ENCODE measurements at places on chromosomes 12 and 14.

GRCh38 chr12:67006610-67007009 is 262.5 kb upstream of the CAND1 start:
- DNase-seq = no peak

GRCh38 chr12:38880288-38880687 is 25.1 kb downstream of the CPNE8 start:
- no peak for DNase-seq

DNA sequence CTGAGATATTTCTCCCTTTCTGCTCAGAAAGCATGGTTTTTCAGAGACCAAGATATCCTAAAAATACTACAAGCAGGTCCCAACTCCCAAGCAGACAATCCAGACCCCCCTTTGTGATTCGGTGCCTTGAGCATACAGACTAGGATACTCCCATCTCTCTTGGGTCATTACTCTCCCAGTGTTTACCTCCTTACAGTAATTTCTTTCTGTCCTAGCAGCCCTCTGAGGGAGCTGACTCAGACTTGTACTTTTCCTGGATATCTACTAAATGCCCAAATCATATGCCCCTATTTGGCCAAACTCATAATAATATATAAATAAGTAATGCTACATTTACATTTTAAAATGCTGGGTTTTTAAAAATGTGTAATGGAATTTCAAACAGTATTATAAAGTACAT is 355.6 kb downstream of the LRIG3 start:
- DNase-seq = no peak

DNA sequence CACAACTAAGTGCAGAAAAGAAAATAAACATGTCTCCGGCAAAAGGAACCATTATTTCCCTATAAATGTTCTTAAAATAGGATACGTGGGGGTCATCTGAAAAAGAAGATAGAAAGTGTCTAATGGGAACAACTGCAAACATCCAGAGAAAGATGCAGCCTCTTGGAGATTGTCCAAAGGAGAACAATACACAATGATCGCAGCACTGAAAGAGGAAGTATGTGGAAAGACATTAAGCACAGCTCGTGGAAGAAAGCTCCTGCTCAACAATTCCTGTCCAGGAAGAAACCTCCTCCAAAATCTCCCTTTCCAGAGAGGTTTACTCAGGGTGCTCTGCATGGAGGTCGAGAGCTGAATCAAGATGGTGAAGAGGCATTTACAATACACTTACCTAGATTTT is 2.5 kb upstream of the LALBA start:
- no peak for DNase-seq

DNA sequence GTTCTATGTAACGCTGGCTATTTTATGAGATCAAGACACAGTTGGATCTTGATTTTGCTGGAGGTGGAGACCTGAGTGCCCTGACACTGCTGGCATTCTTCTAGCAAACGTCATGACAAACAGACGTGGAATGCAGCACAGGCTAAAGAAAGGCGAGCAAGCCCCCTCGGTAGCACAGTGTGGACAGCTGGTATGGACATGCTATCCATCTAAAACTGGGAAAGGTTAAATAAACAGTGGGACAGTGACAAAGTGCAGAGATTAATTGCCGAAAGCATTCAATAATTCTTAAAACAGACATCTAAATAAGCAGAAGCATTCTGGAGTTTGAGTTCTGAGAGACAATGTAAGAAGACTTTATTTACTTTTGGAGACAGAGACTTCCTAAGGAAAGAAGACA is 237.2 kb downstream of the FBXL14 start:
- peak; percentile 88 for DNase-seq

GRCh38 chr12:152440-152839 is 61.5 kb downstream of the SLC6A12 start:
- DNase-seq = no peak

GRCh38 chr14:33532553-33532952 is 418.3 kb downstream of the EGLN3 start:
- no peak for DNase-seq

GRCh38 chr12:113465808-113466453 is 5.7 kb downstream of the LHX5 start:
- DNase-seq = no peak

GRCh38 chr12:83388551-83388950 is 701.8 kb downstream of the TMTC2 start:
- no peak for DNase-seq

DNA sequence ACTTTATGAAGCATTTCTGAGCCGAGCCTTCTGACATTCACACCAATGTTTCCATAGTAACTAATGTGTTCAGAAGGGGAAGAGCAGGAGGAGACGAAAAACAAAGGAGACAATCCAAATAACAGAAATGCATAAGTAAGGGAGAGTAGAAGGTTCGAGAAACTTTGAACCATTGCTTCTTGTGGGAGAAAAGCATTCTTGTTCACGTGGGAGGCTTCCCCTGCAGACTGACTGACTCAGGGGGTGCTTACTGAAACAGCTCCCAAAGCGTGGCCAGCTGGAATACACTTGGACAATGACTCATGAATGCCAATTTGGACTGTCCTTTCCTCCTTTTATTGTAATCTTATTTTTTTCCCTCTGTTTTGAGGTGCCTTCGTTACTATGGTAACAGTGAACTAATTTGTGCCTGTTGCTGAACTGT is 73.9 kb downstream of the NEDD1 start:
- DNase-seq = peak; percentile 74

GRCh38 chr14:64761441-64762043 is 57.3 kb downstream of the PLEKHG3 start:
- no peak for DNase-seq

GRCh38 chr12:117105902-117106301 is 6.7 kb upstream of the TESC start:
- DNase-seq = peak; percentile 83

DNA sequence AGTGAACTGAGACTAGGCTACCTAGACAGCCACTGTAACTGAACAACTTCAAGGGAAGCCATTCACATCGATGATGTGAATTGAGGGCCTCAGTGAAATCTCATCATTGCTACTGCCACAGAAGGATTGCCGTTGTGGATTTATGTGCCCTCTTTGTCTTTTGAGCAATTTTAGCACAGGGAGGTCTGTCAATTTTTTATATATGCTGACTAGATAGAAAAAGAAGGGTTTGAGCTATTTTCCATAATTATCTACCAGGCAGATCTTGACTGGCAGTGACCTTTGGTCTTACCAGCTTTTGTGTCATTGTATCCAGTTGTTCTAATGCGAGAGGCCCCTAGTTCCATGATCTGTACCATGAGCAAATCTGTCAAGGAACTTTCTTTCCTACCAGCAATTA is 179.4 kb downstream of the ERC1 start:
- no peak for DNase-seq

DNA sequence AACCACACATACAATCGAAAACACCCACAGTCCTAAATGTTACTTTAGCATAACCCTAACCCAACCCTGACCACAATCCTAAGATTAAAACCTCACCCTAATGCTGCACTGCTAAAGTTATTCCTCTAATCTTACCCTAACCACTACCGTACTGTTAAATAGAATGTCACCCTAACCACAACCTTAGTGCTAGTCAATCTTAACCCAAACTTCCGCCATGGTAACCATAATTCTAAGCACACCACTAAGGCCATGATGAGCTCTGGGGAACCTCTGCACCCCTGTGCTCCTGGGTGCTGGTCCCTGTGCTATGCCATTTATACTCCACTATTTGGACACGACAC is 38.0 kb downstream of the LTBP2 start:
- DNase-seq = no peak

GRCh38 chr14:89892953-89893352 is 61.6 kb downstream of the EFCAB11 start:
- DNase-seq = no peak

DNA sequence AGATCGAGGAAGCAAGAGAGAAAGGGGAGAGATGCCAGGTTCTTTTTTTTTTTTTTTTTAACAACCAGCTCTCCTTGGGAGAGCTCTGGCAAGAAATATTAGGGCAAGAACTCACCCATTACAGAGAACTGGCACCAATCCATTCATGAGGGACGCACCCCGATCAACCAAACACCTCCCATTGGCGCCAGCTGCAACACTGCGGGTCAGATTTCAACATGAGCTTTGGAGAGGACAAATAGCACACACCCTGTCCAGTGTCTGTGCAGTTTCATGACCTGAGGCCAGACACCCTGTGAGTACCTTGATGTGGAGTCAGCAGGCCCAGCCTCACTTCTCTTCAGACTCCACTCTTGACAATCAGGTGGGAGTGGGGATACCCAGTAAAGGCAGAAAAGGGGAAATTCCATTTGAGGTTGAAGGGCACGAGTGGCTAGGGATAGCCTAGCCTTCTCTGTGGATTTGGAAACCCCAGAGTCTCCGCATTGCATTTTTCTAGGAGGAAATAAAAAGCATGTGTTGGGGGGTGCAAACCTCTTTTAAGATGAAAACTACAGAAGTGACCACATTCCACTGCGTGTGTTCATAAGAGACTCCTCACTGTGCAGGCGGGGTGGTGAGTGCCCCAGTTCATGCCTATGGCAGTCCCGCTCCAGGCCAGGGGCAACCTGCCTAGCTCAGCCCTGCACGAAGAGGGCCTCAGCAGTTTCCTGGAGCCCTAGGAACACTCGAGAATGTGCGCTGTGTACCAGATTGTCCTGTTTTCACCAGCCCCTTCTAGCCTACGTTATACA is 42.4 kb upstream of the GPATCH2L start:
- no peak for DNase-seq

DNA sequence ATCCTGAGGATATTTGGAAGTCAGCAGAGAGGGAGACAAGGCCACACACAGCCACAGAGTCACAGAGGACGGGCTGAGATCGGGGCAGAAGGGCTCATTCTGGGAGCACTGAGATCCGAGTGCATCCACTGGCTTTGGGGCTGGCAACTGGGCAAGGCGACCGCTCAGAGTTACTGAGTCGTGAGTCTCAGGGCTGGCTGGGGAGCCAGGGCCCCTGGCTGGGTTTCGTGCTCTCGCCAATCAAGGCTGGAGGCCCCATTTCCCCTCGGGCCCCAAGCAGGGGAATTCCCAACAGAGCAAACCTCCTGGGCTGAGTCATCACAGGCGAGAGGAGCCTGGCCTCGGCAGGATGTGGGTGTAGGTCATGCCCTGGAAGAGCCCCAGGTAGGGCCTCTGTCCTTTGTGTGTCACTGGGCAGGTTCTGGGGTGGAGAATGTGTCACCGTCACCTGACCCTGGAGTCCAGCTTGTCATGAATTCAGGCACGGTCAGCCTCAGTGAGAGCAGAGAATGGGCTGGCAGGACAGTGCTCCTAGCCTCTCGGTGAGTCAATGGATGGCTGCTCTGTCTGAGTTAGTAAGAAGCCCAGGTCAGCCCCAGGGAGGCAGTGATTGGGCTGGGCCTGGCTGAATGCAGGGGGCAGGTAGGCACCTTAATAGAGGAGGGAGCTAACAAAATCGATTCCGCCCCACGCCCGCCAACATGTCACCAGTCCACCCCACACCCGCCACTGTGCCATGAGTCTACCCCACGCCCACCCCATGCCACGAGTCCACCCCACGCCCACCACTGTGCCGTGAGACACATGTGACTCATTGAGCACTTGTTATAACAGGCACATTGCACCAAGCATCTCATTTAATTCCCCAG is 16.9 kb downstream of the ASB2 start:
- DNase-seq = peak; percentile 99

GRCh38 chr14:56708704-56709103 is 101.6 kb downstream of the OTX2 start:
- DNase-seq = peak; percentile 47

- no peak for DNase-seq
Measured at GRCh38 chr14:105989566-105990302, 463.4 kb downstream of the TMEM121 start.

DNA sequence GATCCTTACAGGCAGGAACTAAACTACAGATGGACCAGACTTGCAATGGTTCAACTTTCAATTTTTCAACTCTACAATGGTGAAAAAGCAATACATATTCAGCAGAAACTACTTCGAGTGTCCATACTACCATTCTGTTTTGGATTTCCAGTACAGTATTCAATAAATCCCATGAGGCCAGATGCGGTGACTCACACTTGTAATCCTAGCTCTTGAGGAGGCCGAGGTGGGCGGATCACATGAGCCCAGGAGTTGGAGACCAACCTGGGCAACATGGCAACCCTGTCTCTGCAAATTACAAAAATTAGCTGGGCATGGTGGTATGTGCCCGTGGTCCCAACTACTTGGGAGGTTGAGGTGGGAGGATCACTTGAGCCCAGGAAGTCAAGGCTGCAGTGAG is 336.1 kb downstream of the MED13L start:
- no peak for DNase-seq

DNA sequence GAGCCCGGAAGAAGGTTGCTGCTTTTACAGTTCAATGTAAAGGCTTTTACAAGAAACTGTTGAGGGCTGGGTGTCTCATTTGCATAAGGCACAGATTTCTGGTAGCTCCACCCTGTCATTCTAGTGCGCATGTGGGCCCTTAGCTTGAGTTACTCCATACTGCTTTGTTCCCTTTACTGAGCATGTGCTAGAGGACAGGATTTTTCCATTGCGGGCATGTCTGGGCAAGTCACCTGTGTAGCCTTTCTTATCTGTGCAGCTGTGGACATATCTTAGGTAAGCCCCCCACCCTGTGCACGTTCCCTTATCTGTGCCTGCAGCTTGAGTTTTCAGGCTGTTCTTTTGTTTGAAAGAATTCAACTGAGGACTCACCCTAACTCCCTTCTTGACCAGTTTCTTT is 56.2 kb upstream of the ARHGAP5 start:
- no peak for DNase-seq

GRCh38 chr14:65413739-65414045 is 1.2 kb downstream of the FUT8 start:
- DNase-seq = no peak

- DNase-seq = no peak
Measured at GRCh38 chr12:98939350-98939749, 294.3 kb downstream of the APAF1 start.
